NB4 (cell line): ENCODE measurements at places on chromosomes 7 and 10.

GRCh38 chr10:87925570-87925969 is 62.1 kb downstream of the PTEN start:
- no peak for DNase-seq

- no peak for DNase-seq
Measured at GRCh38 chr7:150311711-150312110, 11.4 kb upstream of the LRRC61 start.

DNA sequence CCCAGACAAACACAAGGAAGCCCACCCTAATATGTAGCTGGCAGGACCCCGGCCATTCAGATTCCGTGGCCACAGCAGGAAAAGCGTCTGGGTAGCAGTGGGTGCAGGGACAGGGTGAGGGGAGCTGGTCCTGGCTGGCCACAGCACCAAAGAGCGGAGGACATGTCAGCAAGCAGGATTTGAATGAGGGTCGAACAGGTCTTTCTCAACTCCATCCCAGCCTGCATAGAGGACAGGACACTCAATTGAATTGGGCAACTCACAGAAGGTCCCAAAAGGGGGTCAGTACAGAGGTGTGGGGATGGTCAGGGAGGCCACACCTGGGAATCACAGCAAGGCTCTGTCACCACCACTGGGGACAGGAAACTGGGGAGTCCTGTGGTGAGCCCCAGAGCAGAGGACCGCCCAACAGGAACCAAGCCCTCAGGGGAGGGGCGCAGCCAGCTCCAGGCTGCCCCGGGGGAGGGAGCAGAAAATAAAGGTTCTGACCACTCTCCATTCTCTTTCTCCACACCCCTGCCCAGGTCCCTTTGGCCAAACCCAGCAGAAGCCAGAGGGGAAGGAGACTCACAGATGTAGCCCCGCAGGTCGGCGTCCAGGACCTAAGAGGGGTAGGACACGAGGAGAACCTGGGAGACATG is 108.7 kb upstream of the PPP2R2D start:
- no peak for DNase-seq

DNA sequence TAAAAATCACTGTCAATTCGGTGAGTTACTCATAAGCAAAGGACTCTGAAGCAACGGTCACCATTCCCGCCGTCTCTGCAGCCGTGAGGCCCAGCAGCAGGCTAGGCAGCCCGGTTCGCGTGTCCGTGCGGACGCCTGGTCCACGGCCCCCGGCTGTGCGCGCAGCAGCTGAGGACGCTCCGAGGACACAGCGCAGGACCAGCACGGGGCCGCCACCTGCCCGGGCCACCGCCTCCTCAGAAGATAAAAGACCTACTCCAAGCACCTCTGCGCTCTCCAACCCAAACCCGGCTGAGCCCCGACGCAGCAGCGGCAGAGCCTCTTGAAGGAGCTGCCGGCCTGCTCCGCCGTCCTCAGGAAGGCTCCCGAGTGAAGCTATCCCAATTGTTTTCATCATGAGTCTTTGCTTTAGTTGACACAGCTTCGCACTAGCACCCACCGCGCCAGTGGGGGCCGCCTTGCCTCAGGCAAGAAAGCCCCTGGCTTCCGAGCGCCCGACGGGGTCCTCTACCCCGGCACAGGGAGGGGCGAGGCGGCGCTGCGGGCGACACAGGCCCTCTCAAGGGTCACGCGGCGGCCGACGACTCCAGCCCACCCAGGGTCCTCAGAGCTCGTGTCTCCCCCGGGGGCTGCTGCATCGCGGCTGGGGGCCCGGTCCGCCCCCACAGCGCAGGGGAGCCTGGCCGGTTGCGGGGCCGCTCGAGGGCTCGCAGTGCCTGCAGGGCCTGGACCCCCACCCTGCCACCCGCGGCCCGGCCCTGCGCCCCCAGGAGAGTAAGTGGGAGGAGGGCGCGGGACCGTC is 16.9 kb upstream of the GPR146 start:
- peak; percentile 54 for DNase-seq

DNA sequence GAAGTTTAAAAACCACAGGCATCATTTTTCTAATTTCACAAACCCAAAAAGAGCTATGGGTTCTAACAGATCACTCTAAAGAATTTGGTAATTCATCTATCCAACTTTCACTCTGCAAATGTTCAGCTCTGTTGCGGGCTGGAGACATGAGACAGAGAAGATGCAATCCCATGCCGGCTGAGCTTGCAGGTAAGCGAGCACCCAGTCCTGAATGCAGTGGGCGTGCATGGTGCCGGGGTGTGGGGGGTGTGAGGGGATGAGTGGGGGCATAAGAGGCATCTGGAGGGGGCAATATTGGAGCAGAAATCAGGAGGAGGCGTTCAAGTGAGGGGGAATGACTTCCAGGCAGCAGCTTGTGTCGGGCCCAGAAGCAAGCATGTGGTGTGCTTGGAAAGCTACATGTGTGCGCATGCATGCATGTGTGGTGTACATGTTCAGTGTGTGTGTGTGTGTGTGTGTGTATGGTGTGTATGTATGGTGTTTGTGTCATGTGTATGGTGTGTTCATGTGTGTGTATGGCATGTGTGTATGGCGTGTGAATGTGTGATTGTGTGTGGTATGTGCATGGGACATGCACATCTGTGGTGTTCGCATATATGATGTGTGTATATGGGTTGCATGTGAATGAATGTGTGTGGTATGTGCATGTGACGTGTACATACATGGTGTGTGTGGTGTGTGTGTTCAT is 172.9 kb downstream of the PRKCQ start:
- no peak for DNase-seq

GRCh38 chr7:54559401-54559800 is 17.2 kb downstream of the VSTM2A start:
- no peak for DNase-seq

DNA sequence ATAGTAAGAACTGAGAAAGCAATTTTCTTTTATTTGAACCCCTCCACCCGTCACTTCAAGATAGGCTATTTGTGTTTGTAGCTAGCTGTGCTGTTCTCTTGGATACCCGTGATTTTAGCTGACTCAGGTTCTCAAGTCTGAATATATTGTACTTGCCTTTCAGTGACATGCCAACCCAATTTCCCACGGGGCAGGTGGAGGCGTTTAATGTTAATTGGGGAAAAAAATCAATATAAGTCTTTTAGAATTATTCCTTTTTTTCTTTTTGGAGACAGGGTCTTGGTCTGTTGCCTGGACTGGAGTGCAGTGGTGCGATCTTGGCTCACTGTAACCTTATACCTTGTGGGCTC is 36.4 kb downstream of the ZRANB1 start:
- no peak for DNase-seq

GRCh38 chr10:124672181-124672638 is 72.0 kb downstream of the FAM53B start:
- no peak for DNase-seq

GRCh38 chr10:10774416-10774815 is 243.3 kb upstream of the CELF2 start:
- no peak for DNase-seq
